Fibroblast of skin of left biceps (primary cell): ENCODE measurements at places on chromosomes 2 and 18.

GRCh38 chr2:18500333-18500732 lies 60.1 kb downstream of the RDH14 start:
- DNase-seq, result peak; percentile 79

DNA sequence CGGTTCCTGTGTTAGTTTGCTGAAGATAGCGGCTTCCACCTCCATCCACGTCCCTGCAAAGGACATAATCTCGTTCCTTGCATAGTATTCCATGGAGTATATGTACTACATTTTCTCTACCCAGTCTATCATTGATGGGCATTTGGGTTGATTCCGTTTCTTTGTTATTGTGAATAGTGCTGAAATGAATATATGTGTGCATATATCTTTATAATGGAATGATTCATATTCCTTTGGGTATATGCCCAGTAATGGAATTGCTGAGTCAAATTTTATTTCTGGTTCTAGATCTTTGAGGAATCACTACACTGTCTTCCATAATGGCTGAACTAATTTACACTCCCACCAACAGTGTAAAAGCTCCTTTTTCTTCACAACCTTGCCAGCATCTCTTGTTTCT lies 255.4 kb upstream of the CDH2 start:
- DNase-seq, result no peak

GRCh38 chr2:62964050-62964449 lies 86.6 kb upstream of the OTX1 start:
- no peak for DNase-seq

DNA sequence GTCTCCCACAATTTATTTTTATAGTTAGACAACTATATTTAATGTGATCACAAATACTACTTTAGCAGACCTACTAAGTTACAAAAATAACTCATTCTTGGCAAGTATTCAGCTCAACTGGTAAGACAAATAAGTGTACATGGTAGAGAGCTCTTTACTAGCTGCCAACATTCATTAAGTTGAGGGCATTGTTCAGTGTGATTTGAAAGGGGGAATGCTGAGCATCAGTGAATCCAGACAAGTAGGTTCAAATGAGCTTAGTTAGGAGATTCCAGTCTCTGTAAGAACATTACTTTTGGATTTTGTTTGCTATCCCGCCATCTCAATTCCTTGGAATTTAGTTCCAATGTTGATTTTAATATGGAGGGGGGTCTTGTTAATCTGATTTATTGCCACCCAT lies 187.3 kb upstream of the LYPD1 start:
- DNase-seq, result no peak

GRCh38 chr18:73563901-73564472 lies 583.6 kb downstream of the FBXO15 start:
- peak; percentile 24 for DNase-seq

- no peak for DNase-seq
These were observed 57.2 kb downstream of the RAD51AP2 start for GRCh38 chr2:17461087-17461475.

DNA sequence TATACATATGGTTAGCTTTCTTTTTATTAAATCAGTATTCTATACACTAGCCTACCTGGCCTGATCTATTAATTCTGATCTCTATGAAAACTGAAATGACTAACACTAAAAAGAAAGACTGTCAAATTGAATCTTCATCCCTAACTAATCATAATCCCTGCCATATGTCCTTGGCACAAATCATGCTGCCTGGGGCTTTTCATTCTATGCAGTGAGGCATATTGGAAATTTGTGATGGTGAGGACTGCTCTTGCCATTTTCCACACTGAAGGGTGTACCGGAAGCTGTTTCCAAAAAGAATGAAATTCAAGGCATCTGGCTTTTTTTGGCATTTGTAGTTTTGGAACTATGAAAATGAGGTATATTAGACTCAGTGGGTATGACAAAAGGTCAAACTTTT lies 39.7 kb downstream of the RAPGEF4 start:
- no peak for DNase-seq
